ENCODE measurements at places on chromosomes 16 and 17. TPM values are rescaled to one million over a fixed set of nuclear protein-coding genes. Genes with fewer than 3 reads are reported as not detected.

NPIPB8 gene
- total RNA-seq: not detected

ABI3 gene
- total RNA-seq: 1.2 TPM

- no peak for DNase-seq
Observed at GRCh38 chr17:45951941-45952340, 47.1 kb upstream of the STH start.

- DNase-seq: no peak
Observed at GRCh38 chr17:63078707-63079106, 112.7 kb downstream of the TANC2 start.
